MV-4-11 (cell line): ENCODE measurements at places on chromosomes 11 and 22.

DNA sequence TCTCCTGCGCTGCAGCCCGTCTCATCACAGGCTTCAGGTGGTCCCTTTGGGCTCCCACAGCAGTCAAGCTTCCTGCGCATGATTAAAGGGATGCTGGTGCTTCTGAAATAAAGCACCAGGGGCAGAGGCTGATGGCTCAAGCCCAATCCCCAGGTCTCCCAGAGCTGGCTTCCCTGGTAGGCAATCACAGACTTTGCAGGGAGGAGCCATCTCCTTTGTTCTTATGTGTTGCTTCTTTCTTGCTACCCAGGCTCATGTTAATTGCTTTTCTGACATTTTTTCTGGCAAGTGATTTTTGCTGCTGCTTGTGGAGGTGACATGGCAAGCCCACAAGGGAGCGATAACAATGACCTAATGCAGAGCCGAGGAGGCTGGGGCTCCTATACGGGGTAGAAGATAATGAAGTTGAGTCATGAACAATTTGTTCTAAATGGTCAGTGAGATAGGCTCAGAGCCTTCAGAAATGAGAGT is 25.2 kb upstream of the PLET1 start:
- no peak for DNase-seq

- DNase-seq = peak; percentile 18
These were observed 72.3 kb upstream of the GRK3 start for GRCh38 chr22:25492162-25492561.

GRCh38 chr11:72358466-72359405 is 75.6 kb downstream of the CLPB start:
- no peak for DNase-seq

DNA sequence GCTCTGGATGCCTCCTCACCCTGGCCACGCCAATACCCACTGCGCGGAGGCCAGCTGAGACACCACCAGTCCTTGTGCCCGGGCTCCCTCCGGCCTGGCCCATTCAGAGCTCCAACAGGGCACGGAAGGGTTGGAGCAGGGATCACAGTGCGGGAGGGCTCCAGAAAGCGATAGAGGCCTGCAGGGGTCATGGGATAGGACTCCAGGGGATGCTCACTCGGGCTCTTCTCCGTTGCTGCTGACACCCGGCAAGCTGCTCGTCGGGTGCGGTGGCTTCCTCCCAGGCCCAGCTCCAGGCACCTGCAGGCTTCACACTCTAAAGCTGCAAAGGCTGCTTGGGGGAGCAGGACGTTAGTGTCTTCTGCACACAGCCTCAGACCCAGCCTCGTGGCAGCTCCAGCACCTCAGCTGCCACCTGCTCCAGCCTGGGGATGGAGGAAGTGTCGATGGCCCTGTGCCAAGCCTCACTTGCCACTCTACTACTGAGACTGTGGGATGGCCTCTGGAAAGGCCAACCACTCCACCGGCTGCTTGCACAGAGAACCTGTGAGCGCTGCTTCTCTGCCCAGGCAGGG is 10.6 kb downstream of the WNT7B start:
- DNase-seq = peak; percentile 12

DNA sequence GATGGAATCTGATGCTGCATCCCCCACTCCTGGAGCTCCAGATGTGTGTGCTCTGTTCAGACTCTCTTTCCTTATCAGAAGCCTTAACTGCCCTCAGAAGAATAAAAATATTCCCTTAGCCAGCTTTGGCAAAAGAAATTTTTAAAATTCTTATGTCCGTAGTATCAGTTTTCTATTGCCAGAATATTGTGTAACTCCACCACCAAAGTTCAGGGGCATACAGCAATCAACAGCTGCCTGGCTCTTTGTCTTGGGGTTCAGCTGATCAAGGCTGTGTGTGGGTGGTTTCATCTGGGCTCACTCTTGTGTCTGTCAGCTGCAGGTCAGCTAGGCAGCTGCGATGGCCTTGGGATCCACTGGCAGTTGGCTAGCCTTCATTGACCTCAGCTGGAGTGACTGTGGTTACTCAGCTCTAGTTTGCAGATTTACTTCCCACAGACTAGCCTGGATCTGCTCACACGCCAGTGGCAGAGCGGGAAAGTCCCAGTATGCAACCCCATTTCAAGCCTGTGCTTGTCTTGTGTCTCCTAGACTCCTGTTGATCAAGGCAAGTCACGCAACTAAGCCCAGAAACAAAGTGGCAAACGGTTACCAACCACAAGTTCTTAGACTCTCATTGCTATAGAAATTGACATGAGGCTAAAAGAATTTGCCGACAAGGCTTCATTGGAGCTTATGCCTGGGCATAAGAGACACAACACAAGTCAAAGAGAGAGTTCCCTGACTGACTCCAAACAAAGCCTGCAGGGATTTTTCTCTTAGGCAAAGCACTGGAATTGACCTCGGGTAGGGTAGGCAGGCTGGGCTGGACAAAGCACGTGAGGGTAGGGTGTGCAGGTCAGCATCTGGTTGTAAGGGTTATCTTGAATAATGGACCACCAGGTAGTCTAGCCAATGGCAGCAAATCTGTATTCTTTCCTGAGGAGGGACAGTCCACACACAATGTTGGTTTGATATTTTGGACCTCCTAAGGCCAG is 7.5 kb downstream of the TMEM138 start:
- peak; percentile 75 for DNase-seq
